ENCODE measurements at places on chromosomes 2 and 18. TPM values are rescaled to one million over a fixed set of nuclear protein-coding genes. Genes with fewer than 3 reads are reported as not detected.

DSG4 gene
- total RNA-seq, result not detected

DNA sequence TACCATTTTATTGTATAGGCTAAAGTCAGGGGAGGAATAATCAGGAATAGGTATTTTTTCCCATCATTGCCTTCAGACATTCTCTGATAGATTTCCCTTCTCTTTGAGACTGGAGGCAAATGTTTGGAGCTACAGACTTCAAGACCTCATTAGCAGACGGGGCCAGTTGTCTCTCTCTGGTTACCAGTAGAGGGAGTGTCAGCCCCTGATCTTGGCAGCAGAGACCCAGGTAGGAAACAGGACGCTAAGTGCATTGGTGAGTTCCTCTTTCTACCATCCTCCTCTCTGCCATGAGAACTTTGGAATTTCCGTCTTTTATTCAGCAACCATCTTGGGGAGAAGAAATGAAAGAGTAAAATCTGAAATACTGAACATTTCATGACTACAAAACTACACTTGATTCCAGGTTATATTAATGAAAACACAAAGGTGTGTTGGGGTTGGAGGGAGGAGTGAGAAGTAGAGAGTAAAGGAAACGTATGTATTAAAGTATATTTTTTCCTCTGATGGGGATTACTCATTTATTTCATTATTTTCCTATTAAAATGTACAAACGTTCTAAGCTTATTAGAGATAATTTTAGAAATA is 186.2 kb upstream of the GCFC2 start:
- peak; percentile 36 for DNase-seq

DNA sequence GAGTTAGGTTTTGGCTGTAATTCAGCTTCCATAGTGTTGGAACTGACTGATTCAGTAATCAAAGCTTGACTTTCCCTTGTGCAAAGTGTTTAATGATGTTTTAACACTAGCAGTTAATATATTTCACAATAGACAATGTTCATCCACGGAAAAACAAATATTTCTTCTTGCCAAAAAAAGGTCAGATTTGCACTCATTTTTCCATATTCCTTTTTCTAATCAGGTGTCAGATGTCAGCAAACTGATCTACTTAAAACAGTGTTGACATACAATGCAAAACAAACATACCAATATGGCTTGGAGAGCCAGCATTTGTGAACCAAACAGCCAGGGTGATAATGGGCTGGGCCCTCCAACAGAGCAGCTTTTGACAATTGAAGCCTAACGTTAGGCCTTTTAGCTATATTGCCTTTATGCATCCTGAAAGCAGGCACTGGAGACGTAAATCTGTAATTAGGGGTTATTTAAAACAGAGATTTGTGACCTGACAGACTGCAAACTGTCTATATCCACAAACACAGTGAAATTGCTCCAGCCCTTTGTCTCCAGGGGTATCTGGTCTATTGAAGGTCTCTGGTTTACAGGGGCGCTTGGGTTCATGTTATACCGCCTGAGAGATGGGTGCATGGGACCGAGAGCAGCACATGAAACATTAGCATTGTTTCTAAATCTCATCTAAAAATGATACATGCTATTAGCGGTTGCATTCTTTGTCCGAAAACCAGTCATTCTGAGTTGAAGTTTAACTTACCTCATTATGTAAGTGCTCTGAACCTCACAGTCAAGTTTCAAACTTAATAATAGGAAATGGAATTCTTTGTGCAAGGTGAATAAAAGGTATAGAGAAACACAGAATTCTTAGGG is 7.1 kb upstream of the CDCA7 start:
- no peak for DNase-seq

REG3G gene
- total RNA-seq, result not detected

DNA sequence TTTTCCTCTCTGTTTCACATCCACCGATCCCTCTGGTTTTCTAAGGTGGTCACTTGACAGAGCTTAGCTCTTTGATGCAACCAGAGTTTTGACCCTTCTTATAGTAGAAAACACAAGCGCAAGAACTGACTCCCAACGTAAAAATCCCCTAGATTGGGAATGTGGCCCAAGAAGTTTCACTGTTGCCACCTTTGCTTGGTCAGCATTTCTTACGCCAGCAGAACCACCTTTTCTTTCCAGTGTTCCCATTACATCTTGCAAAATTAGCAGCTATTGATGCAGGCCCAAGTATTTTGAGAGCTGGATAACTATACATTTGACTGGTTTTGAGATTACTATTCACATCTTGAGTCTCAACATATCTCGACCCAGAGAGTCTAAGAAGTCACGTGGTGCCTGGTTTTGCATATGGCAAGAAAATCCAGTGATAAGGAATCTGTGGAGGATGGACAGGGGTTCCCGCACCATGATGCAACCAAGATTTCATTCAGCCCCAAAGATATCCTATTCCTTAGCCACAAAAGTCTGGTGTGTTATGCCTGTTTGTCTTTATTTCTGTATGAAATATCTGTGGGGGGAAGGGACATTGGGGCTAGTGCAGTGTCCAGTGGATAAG is 37.9 kb downstream of the FBLN7 start:
- no peak for DNase-seq
